ENCODE measurements at places on chromosomes 5 and 9.

DNA sequence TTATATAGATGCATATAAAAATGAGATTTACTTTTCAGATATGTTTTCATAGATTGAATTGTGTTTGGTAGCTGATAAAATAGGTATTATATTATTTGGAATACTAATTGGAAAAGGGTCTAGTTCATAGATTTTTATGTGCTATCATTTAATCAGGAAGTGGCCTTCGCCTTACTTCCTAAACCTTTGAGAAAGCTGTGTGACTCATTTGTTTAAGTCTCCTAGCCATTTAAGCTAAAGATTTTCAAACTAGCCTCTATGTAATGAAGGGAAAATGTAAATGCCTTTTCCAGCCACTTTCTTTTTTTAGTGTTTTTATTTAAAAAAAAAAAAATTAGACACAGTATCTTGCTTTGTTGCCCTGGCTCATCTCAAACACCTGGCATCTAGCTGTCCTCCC is 97.5 kb downstream of the DMXL1 start:
- DNase-seq = no peak

GRCh38 chr5:160231783-160232342 is 2.6 kb downstream of the FABP6 start:
- no peak for DNase-seq

GRCh38 chr5:138829341-138829740 is 45.8 kb downstream of the LRRTM2 start:
- no peak for DNase-seq

GRCh38 chr5:178314961-178315820 is 82.6 kb upstream of the PHYKPL start:
- no peak for DNase-seq

DNA sequence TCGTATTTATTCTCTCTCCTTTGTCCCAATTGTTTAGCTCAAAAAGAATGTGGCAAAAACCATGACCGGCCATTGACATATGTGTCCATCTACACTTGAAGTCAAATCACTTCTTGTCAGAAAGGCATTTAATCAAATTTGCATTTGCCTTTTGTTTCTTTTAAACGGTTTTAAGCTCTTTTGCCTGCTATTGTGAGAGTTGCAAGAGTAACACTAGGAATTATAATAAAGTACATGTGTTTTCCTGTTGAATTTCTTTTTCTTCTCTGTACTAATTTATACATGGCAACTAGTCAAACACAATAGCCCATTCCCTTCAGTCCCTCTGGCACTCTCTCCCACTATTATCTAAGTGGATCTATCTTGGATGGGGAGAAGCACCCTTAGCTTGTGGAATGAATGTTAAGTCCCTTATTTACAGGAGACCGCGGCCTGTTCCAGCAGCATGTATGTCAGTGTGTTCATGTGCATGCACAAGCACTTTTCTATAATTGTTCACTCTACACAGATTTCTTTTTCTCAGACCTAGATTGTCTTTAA is 3.2 kb downstream of the ADAMTSL1 start:
- DNase-seq = no peak

- DNase-seq = no peak
These were observed 107.3 kb upstream of the WWC1 start for GRCh38 chr5:168184103-168184502.

GRCh38 chr5:84364043-84364442 is 20.6 kb downstream of the EDIL3 start:
- no peak for DNase-seq

DNA sequence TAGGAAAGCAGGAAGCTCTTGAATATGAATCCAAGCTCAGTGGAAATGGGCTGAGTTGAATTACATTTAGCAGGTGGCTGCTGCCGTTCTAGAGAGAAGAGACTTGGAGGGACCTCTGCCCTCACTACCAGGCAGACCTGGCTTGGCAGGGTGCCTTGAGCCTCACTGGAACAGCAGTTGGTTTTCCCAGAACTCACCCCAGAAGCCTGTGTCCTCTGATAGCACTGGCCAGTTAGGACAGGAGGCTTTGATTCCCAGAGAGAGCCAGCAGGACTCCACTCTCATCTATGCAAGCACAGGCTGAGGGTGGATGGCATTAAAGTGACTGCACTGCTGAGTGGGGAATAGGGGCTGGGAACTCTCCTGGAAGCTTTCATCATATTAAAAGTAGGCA is 54.8 kb downstream of the PWWP2A start:
- no peak for DNase-seq

Data from T-helper 1 cell (primary cell).